Colonic mucosa (tissue), 4 donors: ENCODE measurements at places on chromosomes 1 and 21.

- DNase-seq = no peak
Measured at GRCh38 chr1:161816201-161816600, 50.1 kb downstream of the ATF6 start.

DNA sequence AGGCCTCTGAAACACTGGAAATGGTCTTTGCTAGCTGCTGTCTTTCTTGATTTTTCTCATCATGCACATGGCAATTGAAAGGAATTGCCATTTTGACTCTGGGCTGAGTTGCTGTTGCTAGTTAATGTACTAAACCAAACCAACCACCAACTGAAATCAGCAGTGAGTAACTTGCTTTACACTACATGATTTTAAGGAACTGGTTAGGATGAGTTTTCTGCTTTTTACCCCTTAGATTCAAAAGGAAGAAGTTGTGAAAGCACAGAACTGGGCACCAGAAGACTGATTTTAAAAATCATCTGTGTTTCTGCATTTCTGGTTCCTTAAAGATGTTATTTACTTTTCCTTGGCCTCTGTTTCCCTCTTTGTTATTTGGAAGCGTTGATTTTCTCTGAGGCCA is 361.9 kb downstream of the HLX start:
- DNase-seq = no peak

DNA sequence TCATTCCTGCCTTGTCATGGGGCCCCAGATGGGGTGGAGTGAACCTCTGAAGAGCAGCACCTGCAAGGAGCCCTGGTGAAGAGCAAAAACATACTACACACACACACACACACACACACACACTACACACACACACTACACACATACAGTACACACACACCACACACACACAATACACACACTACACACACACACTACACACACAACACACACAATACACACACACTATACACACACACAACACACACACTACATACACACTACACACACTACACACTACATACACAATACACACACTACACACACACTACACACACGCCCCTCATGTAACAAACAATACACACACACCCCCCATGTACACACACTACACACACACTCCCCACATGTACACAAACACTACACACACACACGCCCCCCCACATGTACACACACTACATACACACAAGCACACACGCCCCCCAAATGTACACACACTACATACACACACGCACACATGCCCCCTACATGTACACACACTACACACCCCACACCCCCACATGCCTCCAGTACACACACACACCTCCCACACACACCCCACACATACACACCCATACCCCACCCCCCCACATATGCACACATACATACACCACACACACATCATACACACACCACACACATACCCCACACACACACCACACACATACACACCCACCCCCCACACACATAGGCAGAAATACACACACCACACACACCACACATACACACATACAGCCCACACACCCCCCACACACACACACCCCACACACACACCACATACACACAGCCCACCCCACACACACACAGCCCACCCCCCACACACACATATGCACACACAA is 9.3 kb downstream of the SLC2A5 start:
- DNase-seq = no peak

GRCh38 chr1:39170731-39171667 is 33.5 kb upstream of the MACF1 start:
- DNase-seq = no peak

DNA sequence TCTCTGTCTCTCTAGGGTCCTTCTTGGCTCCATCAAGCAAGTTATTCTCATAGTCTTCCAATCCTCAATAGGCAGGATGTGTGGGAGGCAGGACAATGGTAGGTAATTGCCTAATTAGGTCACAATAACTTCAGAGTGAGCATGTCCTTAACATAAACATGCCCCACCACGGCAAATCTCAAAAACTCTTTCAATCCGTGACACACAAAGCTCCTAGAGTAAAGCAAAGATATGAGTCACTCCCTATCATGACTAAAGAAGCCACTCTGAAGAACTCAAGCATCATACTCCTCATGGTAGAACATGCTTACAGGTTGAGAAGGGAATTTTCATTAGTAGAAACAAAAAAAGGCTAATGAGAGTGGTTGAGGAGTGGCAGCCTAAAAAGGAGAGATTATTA is 4.9 kb downstream of the HAO2 start:
- no peak for DNase-seq

GRCh38 chr21:44947930-44948331 is 8.1 kb downstream of the SLX9 start:
- no peak for DNase-seq

GRCh38 chr1:181187337-181188126 is 99.0 kb downstream of the IER5 start:
- DNase-seq = no peak

GRCh38 chr1:167808104-167808503 is 86.3 kb downstream of the MPZL1 start:
- no peak for DNase-seq

GRCh38 chr1:54671985-54672608 is 30.5 kb downstream of the MROH7 start:
- peak; percentile 75 for DNase-seq

DNA sequence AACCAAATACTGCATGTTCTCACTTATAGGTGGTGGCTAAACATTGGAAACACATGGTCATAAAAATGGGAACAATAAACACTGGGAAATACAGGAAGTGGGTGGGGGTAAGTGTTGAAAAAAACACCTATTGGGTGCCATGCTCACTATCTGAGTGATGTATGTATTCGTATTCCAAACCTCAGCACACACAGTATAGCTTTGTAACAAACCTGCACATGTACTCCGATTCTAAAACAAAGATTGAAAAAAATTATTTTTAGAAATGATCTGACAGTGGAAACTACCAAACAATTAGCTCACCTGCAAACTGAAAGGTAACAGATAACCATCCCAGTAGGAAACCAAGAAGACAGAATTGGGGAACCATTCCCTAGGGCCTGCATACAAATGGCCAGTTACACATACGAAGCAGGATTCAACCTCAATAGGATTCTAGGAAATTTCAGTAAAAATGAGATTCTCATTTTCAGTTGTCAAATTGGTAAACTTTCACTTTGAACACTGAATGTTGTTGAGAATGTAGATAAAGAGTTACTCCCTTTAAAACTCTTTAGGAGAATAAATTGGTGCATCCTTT is 88.1 kb upstream of the LRRC8D start:
- no peak for DNase-seq

DNA sequence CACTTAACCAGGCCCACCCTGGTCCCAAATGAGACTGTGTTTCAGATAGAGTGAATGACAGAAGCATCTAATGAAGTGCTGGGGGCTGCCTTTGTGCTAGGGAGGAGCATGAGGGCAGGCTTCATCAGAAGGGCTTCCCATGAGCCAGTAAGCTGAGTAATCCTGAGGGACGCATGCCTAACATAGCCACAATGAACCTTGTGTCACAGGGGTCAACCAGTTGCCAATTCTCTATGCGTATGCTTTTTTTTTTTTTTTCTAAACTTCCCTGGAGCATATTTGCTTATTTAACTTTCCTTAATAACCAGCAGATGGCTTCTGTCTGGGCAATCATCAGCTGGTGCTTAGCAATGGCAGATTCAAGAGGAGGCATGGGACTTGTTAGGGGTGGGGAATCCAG is 25.5 kb upstream of the CYP2J2 start:
- DNase-seq = no peak

- DNase-seq = no peak
Measured at GRCh38 chr1:183505454-183506089, 33.3 kb downstream of the SMG7 start.

DNA sequence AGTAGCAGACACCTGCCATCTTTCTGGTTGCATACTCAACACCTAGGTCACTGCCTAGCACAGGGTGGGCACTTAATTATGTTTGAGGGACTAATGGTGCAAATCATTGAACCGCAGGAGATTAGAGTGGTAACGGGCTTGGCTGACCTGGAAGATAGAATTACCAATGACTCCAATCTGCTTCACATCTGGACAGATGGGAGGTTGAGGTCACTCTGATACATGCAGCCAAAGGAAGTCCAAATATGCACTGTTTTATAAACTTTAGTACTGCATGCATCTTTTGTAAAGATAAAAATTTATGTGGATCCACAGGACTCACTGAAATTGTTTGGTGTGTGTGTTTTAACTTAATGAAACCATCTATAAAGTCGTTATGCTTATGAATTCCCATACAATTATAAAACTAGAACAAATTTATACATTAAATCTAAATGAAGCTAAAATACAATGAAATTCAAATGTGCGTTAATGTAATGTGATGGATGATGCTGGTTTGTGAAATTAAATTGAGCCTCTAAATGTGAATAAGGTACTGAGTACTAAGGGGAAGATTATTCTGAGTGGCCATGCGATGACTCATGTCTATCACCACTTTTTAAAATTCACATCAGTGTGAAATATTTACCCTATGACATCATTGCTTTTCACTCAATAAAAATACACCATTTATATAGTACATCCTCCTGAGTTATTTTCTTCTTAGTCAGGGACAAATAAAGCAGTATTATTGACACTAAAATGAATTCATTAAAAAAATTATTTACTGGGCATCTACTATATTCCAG is 224.7 kb upstream of the FAM78B start:
- DNase-seq = no peak

GRCh38 chr1:44361478-44361877 is 6.4 kb upstream of the ERI3 start:
- DNase-seq = no peak

- peak; percentile 60 for DNase-seq
Measured at GRCh38 chr1:66331658-66332547, 202.1 kb upstream of the SGIP1 start.

- DNase-seq = no peak
Measured at GRCh38 chr1:1665815-1666251, 7.0 kb upstream of the CDK11B start.
